ENCODE measurements at places on chromosomes 3 and 15.
A peak's percentile ranks its signal among the peaks of the same experiment; 100 is the strongest.

GRCh38 chr3:9161811-9162210, 87.6 kb downstream of the SRGAP3 start:
- DNase-seq, result no peak

- DNase-seq, result peak; percentile 72
These were observed 57.0 kb downstream of the DUT start for GRCh38 chr15:48388016-48388851.

DNA sequence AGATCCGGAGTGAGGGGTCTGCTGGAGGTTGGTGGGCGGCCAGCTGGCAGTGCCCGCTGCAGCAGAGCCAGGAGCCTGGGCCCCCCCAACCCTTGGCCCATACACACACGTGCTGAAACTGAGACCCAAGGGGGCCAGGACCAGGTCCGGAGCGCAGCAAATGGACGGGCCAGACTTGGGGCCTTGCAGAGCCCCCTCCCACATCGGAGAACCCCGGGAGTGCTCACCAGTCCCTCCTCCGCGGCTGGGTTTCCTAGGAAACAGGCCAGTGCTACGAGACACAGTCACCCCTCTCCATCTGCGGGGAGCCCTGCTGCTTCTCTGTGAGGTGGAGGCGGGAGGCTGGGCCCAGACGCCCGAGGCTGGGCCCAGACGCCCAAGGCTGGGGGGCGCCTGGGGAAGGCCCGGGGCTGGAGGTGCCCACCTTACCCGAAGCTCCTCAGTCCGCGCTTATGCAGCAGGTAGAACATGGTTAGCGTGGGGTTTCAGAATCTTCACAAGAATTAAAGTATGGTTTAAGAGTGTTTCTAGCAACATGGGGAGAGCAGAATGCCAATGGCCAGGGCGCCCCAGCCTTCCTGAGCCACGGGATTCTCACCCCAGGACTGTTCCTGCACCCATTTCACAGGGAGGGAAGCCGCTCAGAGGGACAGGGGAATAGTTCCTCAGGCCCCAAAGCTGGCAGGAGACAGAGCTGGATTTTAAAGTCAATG, 135.0 kb upstream of the PRR20G start:
- no peak for DNase-seq

DNA sequence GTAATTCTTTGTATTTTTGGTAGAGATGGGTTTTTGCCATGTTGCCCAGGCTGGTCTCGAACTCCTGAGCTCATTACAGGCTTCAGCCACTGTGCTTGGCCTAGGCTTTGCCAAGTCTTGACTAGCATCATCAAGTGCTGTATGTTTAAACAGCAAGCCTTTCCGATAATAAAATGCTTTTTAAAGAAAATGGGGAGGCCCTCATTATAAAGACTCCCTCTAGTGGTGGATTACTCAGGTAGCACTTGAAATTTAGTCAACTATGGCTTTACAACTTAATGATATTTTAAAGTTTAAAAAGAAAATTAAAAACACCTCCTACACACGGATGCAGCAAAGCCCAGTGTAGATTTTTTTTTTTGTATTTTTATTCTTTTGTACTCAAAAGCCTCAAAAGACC, 213.6 kb downstream of the GAP43 start:
- DNase-seq, result peak; percentile 29

DNA sequence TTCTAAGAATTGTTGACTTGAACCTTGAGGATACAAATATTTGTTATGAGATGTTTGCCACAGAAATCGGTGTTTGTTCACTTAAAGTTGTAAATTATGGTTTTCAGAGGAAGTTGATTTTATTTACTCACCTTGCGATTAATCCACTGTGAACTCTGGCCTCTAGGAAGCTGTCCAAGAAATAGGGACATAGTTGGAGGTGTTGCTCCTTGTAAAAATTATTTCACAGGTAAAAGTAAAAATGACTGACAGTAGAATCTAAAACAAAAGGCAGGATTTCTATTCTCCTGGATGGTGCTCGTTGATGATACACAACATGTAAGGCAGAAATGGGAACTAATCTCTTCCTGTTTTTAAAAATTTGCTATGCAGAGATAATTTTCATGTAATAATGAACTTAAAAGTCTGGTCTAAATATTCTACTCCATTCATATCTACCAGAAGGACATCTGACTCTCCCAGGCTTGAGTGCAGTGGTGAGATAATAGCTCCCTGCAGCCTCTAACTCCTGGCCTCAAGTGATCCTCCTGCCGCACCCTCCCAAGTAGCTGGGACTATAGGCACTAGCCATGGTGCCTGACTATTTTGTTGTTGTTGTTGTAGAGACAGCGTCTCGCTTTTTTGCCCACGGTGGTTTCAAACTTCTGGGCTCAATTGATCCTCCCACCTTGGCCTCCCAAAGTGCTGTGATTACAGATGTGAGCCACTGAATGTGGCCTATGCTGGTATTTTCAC, 17.1 kb upstream of the LZTFL1 start:
- DNase-seq, result no peak

- DNase-seq, result peak; percentile 16
These were observed 102.9 kb downstream of the CHST2 start for GRCh38 chr3:143222505-143222904.

- peak; percentile 24 for DNase-seq
These were observed 32.2 kb downstream of the SLC24A1 start for GRCh38 chr15:65653801-65654521.

DNA sequence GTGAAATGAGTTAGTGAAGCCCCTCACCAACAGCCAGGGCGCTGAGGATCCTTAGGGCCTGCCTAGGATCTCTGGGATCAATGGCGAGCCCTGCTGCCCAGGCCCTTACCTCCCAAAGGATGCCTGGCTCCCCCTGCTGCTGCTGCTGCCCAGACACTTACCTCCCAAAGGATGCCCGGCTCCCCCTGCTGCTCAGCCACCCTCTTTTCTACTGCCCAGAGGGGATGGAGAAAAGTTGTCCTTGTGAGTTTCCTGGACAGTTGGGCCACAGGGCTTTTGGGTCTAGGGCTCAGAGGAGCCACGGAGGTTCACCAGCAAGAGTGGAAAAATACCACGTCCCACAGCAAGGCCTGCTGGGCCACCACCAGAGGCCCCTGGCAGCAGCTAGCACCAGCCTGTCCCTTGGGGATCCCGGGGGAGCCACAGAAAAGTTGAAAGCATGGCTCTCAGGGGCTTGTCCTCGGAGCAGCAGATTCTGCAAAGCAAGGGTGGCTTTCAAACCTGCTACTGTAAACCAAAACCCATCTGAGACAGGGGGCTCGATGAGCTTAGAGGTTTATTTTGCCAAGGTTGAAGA, 59.4 kb downstream of the SLC6A6 start:
- peak; percentile 64 for DNase-seq

DNA sequence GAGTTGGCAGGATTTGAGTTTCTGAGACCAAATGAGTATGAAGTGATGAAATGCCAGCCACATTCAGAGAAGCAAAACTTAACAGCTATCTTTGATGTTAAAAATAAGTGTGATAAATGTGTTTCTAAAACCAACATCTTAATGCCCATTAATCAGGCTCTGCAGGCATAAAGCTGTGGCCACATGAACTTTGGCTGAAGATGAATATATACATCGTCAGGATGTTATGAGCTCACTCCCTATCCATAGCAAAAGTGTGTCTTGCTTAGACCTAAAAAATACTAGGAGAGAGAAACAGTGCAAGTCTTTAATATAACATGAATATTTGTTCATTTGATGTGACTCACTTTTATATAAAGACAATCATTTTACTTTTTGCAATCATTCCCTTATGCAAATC, 218.0 kb downstream of the CADM2 start:
- no peak for DNase-seq

DNA sequence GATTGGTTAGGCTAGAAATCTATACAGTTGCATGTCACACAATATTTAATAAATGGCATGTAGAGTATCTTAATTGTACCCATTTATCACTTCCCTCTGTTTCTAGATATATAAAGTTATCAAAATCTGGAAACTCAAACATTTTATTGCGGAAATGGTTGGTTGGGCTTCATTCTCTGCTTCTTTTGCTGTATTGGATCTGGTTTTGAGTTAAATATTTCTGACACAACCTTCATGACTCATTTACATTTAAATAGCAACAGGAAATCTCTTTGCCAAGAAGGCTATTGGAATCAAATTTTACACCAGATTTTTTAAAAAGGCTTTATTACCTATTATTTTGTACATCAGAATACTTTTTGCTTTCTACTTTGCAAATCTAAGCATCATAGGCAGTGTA, 153.8 kb downstream of the EBLN2 start:
- DNase-seq, result peak; percentile 37

GRCh38 chr3:197475997-197476525, 79.7 kb downstream of the BDH1 start:
- DNase-seq, result no peak

- DNase-seq, result peak; percentile 65
These were observed 721 bp downstream of the ADAMTS7 start for GRCh38 chr15:78810362-78811123.

DNA sequence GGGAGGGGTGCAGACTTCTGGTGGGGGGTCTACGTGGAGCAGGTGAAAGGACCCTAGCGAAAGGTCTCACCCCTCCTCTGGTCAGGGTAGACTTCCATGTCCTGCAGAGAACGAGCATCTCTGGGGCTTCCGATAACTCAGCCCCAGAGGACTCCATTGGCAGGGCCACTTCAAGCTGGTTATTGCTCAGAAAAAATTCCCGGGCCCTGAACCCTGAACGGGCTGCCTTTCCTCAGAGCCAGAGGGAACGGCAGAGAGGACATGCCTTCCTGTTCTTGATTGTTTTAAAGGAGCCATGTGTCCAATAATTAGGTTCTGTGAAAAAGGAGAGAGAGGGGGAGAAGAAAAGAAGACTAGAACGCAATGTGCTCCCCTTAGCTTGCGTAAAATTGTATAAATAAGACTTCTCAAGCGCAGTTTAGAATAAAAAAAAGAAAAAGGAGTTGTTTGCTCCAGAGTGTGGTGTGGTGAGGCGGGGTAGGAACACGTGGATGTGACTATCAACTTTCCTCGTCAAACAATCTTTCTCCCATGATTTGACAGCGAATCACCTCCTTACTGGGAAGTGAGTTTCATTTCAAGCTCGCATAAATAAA, 193.4 kb upstream of the UBE2E1 start:
- DNase-seq, result peak; percentile 70
